ENCODE measurements at places on chromosomes 7 and 10. TPM values are rescaled to one million over a fixed set of nuclear protein-coding genes. Genes with fewer than 3 reads are reported as not detected.

DNA sequence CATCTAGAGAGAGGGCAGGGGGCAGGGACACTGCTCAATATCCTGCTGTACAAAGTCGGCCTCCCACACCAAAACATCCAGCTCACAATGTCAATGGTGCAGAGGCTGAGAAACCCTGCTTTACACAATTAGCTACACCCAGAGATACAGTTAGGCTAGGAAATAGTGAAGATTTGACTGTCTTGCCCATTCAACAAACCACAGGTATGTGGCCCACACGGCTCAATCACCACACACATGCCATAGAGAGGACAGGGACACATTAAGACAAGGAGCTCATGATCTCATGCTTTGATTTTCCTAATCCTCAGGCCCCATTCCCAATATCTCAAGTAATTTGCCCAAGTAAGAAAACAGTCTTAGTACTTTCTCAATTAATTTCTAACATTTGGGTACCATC, 110.4 kb downstream of the OSBPL3 start:
- H3K4me1 ChIP-seq, result no peaks in the 10 kb centered on the region
- H3K27ac ChIP-seq, result no peak overlapping the region
- H3K4me3 ChIP-seq, result no peak overlapping the region
- H3K36me3 ChIP-seq, result no peaks in the 10 kb centered on the region
- DNase-seq, result no peak

DNA sequence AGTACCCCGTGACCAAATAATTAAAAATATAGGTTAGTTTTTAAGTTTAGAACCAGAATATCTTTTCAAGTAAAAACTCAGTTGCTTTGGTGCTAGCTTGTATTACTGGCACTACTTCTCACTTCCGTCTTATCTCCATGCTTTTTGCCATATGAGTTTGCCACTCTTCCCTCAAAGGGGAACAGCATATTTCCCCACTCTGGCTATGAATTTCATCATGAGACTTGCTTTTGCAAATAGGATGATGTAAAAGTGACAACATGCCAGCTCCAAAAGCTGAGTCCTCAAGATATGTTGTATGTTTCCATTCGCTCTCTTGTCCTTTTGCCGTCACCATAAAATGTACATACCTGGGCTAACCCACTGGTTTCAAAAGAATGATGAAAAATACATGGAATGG, 178.1 kb upstream of the SEMA3A start:
- no peaks in the 10 kb centered on the region for H3K4me1 ChIP-seq
- no peak overlapping the region for H3K27ac ChIP-seq
- DNase-seq, result no peak
- no peaks in the 10 kb centered on the region for H3K27me3 ChIP-seq

DNA sequence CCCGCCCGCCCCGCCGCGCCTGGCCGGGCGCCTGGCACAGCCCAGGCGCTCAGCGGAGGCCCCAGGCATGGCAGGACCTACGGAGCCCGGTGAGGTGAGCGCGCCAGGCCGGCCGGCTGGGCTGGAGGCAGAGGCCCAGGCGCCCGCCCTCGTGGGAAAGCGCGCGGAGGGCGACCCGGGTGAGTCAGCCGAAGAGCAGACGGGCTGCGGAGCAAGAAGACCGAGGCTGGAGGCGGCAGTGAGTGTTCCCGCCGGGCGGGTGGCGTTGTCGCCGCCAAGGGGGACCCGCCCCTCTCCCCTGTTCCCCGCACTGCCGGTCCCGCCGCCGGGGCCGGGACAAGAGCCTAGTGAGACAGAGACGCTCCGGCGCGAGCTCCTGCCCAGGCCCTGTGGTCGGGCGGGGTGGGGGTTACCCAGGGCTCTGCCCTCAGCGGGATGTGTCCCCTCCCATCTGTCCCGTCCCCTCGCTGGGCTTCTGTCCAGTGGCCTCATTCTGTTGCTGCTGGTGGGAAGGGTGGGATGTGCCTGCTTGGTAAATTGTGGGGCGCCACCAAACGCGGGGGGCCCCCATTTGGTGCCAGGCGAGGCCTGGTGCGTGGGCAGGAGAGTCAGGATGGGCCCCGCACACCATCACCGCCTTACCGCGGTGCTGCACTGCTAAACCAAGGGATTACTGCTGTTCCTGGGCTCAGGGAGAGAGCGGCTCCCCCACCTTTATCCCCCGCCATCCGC, 17.0 kb upstream of the NODAL start:
- no peaks in the 10 kb centered on the region for H3K36me3 ChIP-seq
- peak; percentile 80 for DNase-seq
- H3K27me3 ChIP-seq, result no peaks in the 10 kb centered on the region

Gene AUTS2
- total RNA-seq, result 16.2 TPM

Gene SEMA3D
- not detected for total RNA-seq

GRCh38 chr7:2860627-2861133, 16.6 kb upstream of the GNA12 start:
- H3K36me3 ChIP-seq, result no peaks in the 10 kb centered on the region
- H3K4me1 ChIP-seq, result peaks cover 11% of the 10 kb centered on the region
- H3K27ac ChIP-seq, result peak overlapping the region; percentile 71
- no peaks in the 10 kb centered on the region for H3K27me3 ChIP-seq
- no peak overlapping the region for H3K4me3 ChIP-seq

DNA sequence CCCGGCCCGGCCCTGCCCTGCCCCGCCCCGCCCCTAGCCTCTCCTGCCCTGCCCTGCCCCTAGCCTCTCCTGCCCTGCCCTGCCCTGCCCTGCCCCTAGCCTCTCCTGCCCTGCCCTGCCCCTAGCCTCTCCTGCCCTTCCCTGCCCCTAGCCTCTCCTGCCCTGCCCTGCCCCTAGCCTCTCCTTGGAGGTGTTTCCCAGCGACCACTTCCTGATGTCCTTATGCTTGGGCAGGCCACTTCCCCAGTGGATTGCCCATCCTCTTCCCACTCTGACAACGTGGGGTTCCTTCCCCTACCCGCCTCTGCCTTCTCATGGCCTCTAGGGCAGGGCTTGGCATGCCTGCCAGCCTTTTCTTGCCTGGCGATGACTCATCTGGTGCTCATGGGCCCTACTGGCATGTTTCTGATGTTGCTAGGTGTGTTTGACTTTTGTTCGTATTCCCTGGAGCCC, 21.2 kb downstream of the PRXL2A start:
- H3K4me3 ChIP-seq, result no peak overlapping the region
- H3K4me1 ChIP-seq, result no peaks in the 10 kb centered on the region
- no peaks in the 10 kb centered on the region for H3K27me3 ChIP-seq
- H3K36me3 ChIP-seq, result peaks cover 32% of the 10 kb centered on the region
- no peak for DNase-seq
- H3K27ac ChIP-seq, result no peak overlapping the region

DNA sequence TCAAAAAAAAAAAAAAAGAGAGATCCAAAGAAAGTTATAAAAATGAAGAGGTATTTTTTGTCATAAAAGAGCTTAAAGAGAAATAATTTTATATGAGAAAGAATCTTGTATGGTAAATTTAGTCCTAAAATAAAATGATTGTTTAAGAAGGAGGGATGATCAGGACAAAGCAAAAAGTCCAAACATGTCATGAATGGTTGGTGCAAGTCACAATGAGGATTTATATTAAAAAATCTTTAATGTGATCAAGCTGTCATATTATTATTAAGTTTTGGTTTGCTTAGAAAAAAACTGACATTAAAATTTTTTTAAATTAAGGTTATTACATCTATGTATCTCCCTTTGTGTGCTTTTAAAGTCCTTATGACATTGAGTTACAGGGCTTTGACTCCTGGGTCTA, 220.4 kb downstream of the TMEM26 start:
- H3K27me3 ChIP-seq, result no peaks in the 10 kb centered on the region
- H3K27ac ChIP-seq, result no peak overlapping the region

DNA sequence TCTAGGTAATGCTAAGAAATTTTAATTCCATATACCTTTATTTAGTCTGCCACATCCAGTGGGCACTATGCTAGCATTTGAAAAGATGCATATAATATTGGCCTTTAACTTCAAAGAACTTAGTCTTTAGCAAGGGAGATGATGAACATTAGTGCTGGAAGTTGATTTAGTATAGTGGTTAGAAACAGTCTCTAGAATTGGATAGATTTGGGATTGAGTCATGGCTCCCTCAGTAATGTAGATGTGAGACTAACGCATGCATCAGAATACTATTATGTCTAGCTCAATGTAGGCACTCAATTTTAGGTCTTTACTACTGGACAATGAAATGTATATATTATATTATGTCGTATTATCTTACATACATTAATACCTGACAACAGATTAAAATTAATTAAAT, 5.8 kb downstream of the DKK1 start:
- H3K36me3 ChIP-seq, result no peaks in the 10 kb centered on the region
- no peak overlapping the region for H3K4me3 ChIP-seq
- H3K27ac ChIP-seq, result no peak overlapping the region
- no peaks in the 10 kb centered on the region for H3K4me1 ChIP-seq
- no peak for DNase-seq

GRCh38 chr7:87445897-87446296, 29.6 kb downstream of the ABCB4 start:
- no peak for DNase-seq
- H3K36me3 ChIP-seq, result no peaks in the 10 kb centered on the region
- no peak overlapping the region for H3K27ac ChIP-seq
- H3K4me1 ChIP-seq, result no peaks in the 10 kb centered on the region

Gene KCP
- not detected for total RNA-seq

GRCh38 chr7:90574820-90575187, 21.3 kb upstream of the CDK14 start:
- no peak for DNase-seq
- no peak overlapping the region for H3K4me3 ChIP-seq
- no peaks in the 10 kb centered on the region for H3K4me1 ChIP-seq

Gene CPA2
- total RNA-seq, result not detected

DNA sequence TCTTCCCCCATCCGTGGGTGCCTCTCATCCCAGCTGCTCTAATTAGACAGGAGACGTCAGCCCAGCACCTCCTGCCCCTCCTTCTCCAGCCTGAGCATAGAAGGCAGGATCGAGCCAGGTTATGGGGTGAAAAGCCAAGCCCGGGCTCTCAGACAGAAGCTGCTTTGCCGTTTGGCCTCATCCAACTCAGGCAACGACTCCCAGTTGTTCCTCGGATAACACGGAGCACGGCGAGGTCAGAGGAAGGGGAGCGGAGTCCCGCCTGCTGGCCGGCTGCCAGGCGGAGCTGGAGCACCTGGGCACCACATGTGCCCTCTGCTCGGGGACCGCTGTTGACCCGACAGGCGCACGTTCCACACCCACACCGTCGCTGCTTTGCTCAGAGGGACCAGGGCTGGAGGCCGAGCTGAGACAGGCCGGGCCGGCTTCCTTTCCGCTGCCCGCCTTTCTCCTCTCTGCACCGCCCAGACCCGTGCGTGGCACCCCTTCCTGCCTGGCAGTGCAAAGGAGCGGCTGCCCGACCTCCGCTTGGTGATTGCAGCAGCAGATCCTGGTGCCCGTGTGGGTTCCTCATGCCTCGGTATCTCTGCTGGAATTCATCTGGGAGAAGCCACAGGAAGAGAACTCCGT, 21.6 kb upstream of the UNCX start:
- no peak overlapping the region for H3K4me3 ChIP-seq
- H3K36me3 ChIP-seq, result no peaks in the 10 kb centered on the region
- H3K27ac ChIP-seq, result no peak overlapping the region

DNA sequence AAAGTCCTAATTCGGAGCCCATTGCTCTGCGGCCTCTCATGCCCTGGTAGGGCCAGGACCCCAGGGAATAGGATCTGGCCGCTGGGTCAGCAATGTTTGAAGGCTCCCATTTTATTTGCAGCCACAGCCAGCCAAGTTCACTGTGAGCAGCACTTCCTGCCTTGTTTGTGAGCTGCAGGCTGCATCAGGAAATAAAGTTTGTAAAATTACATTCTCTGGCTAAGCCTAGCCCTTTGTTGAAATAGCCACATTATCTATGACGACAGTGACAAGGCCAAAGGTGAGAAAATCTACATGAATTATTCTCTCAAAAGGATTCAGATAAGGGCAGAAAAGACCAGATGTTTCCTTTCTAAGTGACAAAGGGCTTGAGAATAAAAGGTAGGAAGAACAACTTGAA, 23.7 kb upstream of the ITGB1 start:
- H3K27me3 ChIP-seq, result no peaks in the 10 kb centered on the region
- H3K36me3 ChIP-seq, result no peaks in the 10 kb centered on the region
- peaks cover 5% of the 10 kb centered on the region for H3K4me1 ChIP-seq

Gene CPEB3
- total RNA-seq, result 14.5 TPM

- peaks cover 15% of the 10 kb centered on the region for H3K4me1 ChIP-seq
- peak within 1 kb of the TSS; percentile 19 for H3K27ac ChIP-seq
- H3K27me3 ChIP-seq, result no peaks in the 10 kb centered on the region
- DNase-seq, result no peak
- H3K36me3 ChIP-seq, result no peaks in the 10 kb centered on the region
Observed at GRCh38 chr10:86654411-86655172, at the start of gene OPN4. TSS of gene OPN4 (plus strand) at chr10:86654547. CDS start at chr10:86654784, 237 bp downstream.
